AG04450 (cell line): ENCODE measurements at places on chromosomes 16 and 17.

- DNase-seq, result no peak
These were observed 16.9 kb downstream of the GRIN2C start for GRCh38 chr17:74842599-74843351.

DNA sequence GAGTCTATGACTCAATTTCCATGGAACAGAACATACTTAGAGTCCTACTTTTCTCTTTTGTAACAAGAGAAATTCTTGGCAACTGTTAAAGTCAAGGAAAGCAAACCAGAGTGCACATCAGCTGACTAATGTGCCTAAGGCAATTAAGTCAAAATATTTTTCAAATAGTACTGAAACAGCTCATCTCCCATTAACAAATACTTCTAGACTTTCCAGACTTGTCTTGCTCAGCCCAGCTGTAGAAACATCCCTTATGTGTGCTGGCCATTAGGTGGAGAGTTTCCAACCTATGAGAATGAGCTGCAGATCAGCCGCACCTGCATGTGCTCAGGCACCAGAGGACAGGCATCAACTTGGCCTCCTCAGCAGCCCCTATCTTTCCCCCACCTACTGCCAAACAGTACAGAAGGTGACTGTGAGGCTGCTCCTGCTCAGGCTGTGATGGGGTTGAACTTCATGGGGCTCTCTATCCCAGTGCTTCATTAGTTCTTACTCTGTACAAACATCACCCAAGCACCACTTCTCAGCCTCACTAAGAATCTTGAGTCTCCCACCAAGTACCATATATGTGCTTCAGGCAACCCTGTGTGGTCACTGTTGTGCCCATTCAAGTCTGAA, 32.2 kb downstream of the TEX2 start:
- peak; percentile 84 for DNase-seq

GRCh38 chr16:49755313-49755620, 100.6 kb downstream of the ZNF423 start:
- peak; percentile 3 for DNase-seq

- DNase-seq, result no peak
These were observed 52.5 kb downstream of the EFCAB13 start for GRCh38 chr17:47376247-47376646.

DNA sequence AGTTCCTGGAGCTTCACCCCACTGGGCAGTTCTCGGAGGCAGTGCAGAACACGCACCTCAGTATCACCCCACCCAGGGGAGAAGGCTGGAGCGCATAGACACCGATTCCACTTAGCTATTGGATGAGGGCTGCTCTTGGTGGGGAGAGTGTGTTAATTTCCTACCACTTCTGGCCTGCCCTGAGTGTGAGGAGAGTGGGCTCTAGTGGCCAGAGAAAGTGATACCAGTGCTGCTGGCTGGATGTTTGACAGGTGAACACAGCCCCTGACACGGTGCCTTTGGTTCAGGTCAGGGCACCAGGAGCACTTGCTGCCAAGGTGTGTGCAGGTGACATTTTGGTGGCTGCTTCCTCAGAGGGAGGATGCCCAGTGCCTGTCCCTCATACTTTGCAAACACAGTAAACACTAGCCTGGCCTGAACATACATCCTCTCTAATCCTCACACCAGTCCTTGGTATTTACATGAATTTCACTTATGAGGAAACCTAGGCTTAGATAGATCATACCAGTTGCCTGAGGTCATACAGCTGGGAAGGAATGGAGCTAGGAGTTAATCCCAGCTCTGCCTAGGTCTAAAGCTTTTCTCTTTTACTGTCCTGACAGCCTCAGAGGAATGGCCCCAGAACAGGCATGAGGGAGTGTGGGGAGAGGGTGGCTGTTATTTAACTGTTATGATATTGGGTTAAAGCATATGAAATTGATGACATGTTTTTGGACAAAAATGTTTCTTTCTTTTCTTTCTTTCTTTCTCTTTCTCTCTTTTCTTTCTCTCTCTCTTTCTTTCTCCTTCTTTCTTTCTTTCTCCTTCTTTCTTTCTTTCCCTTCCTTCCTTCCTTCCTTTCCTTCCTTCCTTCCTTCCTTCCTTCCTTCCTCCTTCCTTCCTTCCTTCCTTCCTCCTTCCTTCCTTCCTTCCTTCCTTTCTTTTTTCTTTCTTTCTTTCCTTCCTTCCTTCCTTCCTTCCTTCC, 21.0 kb upstream of the ITGAX start:
- DNase-seq, result no peak

- no peak for DNase-seq
These were observed 8.7 kb upstream of the CAVIN1 start for GRCh38 chr17:42431758-42432161.

GRCh38 chr17:10836966-10837590, 809 bp downstream of the PIRT start:
- DNase-seq, result no peak

GRCh38 chr17:41786227-41787020, at the start of gene JUP:
TSS of gene JUP (minus strand) at chr17:41786711. CDS start at chr17:41771854, 14,857 bp downstream.
- DNase-seq, result peak; percentile 98

DNA sequence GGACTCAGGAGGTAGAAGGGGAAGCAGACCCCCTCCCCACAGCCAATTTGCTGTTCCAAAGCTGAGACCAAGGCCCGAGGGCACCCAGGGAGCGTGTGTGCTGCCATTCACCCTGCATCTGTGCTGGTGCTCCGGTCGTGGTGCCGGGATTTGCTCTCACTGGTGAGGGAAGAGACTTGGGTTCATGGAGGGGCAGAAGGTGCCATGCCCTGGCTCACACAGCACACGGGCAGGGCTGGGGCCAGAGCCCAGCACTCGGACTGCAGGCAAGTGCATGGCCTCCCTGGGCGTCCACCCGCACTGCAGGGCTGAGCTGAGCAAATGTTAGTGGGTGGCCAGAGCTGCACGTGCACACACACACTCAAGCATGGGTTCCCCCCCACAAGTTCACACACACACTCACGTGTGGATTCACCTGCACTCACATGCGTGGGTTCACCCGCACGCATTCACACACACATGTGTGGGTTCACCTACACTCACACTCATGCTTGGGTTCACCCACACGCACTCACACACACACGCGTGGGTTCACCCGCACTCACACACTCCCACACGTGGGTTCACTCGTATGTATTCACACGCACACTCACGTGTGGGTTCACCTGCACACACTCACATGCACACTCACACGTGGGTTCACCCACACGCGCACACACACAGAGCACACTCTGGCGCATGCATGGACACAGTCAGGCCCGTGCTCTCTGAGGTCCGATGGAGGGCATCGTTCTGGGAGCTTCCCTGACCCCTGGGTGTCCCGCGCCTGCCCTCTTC, 57.0 kb upstream of the CBFA2T3 start:
- DNase-seq, result no peak

DNA sequence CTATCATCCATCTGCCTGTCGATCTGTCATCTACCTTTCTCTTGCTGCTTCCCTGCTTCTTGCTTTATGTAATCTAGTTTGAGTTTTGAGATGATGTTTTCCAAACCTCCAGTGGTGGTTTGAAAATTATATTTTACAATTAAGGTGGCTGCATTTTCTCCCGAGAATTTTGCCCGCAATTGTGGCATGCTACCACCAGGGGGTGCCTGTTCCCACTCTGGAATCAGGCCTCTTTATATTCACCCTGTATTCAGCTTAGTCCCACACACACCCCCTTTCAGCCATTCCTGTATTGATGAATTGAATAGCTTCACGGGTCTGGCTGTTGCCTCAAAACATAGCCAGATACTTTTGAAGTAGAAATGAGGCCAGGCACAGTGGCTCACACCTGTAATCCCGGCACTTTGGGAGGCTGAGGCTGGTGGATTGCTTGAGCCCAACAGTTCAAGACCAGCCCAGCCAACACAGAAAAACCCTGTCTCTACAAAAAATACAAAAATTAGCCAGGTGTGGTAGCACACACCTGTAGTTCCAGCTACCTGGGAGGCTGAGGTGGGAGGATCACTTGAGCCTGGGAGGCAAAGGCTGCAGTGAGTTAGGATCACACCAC, 3.2 kb downstream of the PRSS22 start:
- no peak for DNase-seq

GRCh38 chr16:59042301-59042700, 308.2 kb upstream of the GOT2 start:
- no peak for DNase-seq

- DNase-seq, result no peak
These were observed 22.7 kb upstream of the PPM1D start for GRCh38 chr17:60577147-60577915.

DNA sequence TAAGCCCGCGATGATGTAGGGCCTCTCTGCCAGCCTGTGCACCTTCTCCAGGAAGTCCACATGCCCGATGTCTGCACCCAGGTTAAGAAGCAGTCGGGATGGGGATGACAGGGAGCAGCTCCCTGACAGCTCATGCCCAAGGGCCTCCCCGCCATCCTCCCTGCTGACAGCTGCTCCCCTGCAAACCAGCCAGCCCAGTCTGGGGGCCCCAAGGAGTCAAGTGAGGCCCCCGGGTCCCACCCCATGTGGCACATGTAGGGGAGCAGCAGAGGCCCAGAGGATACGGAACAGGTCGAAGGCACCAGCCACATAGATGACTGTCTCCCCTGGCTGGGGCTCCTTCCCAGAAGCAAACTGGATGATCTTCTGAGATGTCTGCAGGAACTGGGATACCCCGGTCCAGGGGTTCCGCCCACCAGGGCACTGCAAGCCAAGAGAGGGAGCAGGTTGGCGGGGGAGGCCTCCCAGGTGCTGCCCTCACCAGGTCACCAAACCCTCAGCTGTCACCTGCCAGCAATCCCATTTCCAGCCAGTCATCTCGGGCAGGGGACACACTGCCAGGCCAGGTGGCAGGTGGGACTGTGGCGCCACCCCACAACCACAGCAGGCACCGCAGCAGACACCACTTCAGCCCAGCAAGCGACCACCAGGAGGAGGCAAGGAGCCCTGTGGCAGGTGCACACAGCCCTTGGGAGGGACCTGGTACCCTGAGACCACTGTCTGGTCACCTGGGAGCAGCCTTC, 4.6 kb downstream of the PCYT2 start:
- no peak for DNase-seq

DNA sequence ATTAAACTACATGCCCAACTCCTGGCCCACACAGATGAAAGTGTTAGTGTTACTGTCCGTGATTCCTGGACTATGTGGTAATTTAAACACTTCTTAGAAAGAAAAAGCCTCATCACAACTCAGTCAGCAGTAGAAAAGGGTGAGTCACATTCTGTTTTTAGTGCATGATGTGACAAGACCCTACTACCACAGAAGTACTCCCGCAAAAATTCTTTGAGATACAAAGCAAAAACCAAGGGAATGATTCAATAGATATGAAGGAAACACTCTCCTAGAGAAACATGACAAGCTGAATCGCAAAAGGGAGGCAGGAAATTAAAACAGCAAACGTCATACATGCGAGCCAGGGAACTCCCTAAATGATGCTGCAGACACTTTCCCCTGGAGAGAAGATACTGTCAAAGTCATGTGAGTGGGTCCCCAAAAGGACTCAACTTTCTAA, 14.4 kb downstream of the SNN start:
- peak; percentile 83 for DNase-seq

DNA sequence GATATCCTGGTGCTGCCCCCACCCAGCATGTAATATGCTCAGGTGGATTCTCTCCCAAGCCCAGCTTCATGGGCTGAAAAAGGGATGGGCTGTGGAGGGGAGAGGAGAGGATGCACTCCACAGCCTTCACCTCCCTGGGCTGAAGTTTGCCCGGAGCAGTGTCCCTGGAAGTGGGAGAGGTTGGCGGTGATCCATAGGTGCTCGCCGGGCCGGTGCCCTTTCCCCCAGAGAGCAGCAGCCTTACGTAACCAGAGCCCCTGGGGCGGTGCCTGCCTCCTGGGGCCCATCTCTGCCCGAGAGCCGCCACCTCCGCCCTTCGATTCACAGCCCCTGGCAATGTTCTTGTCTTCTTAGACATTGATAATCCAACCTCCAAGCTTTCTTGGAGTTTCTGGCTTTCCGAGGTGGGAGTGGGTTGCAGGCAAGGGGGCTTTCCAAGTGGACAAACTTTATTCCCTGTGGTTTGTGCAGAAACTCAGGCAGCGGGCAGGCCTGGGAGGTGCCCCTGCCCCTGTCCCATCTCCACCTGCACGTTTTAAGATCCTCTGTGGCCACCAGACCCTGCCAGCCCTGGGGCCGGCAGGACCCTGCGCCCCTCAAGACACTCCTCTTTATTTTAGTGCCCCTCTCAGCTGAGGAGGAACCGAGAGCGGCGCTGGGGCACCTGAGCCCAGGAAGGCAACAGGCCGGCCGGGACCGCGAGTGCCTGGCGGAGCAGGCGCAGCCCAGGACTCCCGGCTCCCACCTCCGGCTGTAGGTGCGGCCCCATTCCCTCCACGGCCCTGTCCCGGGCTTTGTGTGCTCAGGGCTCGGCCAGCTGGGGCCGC, 3.1 kb upstream of the WDR90 start:
- DNase-seq, result no peak

DNA sequence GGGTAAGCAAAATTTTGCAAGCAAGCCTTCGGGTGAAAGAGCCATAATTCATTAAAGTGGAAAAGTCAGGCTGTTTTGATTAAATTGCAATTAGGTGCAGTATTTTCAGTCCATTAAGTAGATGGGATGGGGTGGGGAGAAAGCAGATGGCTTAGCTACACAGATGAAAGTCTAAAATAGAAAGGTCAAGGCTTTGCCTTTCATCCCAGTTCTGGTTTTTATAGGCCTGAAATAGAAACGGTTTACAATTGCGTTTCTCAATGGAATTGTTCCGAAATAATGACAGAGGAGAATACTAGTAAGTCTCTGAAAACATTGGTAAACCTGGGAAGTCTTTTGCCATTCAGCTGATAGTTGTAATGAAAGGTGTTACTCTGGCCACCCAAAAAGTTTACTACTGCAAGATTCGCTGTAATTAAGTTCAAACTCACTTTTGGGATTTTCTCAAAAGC, 1.5 kb downstream of the PPM1E start:
- DNase-seq, result no peak

DNA sequence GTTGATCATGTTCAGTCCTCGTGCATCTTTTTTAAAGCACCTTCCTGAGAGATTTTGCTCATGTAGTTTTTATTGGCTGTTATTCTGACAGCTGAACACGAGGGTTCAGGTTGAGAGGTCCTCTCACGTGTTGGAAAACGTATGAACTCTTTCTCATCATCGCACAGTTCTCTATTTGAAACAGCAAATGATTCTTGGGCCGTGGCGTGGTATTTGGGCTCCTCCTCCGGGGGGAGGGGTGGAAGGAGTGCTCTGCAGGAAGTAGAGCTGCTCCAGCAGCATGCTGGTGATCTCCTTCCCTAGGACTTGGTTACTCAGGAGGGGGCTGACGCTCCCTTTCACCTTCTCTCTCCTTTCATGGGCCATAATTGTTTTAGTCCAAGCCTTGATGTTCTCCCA, 70.4 kb downstream of the KSR1 start:
- DNase-seq, result no peak

DNA sequence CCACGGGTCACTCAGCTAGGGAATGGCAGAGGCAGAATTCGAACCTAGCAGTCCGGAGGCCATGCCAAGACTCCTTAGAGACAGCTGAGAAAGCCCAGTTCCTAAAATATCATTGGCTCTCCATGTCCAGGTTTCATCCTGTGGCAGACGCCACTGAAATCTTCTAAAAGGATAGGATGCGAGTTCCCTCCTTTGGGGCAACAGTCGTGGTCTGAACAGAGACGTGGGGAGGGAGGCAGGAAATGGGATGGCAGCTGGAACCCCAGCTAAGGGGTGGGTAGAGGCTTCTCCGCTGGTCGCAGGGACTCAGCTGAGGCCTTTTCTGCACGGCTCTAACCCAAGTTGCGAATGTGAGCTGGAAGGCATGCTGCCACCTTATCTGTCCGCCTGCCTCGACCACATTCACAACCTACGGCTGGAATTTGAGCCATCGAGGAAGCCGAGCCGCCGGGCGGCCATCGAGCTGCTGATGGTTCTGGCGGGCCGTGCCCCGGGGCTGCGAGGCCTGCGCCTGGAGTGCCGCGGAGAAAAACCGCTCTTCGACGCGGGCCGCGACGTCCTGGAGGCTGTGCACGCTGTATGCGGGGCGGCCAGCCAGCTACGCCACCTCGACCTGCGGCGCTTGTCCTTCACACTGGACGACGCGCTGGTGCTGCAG, 1.9 kb upstream of the HSF4 start:
- no peak for DNase-seq
